CD4-positive, alpha-beta T cell treated with Interleukin-10 for 1 hour (primary cell): ENCODE measurements at places on chromosomes 6 and 20.
A peak's percentile ranks its signal among the peaks of the same experiment; 100 is the strongest.

DNA sequence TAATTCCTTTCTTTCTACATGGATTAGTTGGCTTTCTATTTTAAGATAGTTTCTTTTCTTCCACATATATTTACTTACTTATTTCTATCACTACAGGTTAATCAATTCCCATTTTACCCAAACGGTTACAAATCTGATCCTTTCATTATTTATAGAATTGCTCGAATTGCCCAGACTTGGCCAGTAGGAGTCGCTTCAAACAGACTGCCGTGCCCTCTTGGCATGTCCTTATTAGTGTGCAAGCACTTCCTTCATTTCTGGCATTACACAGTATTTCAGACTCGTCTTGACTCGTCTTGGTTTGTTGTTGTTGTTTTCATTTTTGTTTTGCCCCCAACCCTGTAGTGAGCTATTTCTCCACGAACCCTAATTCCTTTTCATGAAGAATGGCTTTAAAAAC is 74.6 kb downstream of the SAMD3 start:
- DNase-seq: peak; percentile 41

- DNase-seq: no peak
These were observed 22.6 kb downstream of the IYD start for GRCh38 chr6:150391414-150391813.

DNA sequence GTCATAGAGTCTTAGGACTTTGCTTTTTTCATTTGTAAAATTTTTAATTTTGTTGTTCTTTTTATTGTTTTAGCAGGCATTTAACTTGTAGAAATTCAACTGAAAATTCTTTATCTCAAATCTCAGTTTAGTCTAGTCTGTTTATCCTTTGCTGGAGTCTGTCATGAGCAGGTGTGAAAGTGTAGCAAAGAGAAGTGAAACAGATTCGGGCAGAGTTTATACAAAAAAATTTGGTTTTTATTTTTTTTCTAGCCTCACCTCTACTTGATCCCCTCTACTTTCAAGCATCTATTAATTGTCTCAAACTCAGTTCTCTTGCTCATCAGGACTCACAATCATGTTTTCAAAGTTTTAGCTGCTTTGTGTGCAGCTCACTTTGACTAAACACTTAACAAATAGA is 655.2 kb downstream of the HDGFL1 start:
- no peak for DNase-seq

GRCh38 chr20:9977629-9978028 is 57.2 kb upstream of the ANKEF1 start:
- no peak for DNase-seq

DNA sequence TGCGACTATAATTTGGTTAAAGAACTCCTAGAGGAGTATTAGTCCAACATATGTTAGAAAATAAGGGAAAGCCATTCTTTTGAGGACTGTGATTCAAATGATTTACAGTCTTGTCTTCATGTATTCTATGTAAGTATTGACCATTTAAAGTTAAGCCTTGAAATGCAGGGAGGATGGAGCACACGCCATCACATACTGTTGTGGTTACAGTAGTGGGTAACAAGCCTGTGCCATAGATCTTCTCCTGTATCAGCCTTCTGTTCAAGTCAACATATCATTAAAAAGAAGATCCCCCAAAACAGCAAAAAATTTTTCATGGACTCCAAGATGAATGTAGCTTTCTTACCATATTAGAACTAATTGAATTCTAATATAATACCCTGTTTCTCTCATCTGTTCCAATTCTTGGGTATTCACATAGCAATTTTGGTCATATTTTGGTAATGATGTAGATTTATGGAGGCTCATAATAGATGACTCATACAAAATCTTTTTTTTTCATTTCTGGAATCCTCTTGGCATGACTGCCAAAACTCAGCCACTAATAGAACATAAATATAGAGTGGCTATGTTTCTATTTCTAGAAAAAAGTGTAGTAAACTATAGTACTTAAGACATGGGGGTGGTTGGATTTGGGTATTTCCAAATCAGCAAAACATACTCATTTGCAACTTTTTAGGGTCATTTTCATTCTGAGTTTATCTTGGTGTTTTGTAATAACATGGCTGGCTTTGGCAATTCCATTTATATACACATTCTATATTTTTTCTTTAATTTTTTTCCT is 413.5 kb downstream of the BCKDHB start:
- DNase-seq: no peak

GRCh38 chr6:10441004-10441654 is 26.3 kb upstream of the TFAP2A start:
- no peak for DNase-seq

GRCh38 chr20:4052554-4052953 is 37.2 kb upstream of the RNF24 start:
- DNase-seq: no peak

GRCh38 chr6:163793011-163793983 is 378.8 kb downstream of the QKI start:
- DNase-seq: no peak

GRCh38 chr20:43941476-43942200 is 27.0 kb downstream of the TOX2 start:
- no peak for DNase-seq

- DNase-seq: no peak
These were observed 22.2 kb downstream of the FKBP1A start for GRCh38 chr20:1370548-1371110.

- DNase-seq: no peak
These were observed 23.8 kb downstream of the LY86 start for GRCh38 chr6:6612308-6612707.

- no peak for DNase-seq
These were observed 23.6 kb downstream of the HMGN4 start for GRCh38 chr6:26561533-26562466.

DNA sequence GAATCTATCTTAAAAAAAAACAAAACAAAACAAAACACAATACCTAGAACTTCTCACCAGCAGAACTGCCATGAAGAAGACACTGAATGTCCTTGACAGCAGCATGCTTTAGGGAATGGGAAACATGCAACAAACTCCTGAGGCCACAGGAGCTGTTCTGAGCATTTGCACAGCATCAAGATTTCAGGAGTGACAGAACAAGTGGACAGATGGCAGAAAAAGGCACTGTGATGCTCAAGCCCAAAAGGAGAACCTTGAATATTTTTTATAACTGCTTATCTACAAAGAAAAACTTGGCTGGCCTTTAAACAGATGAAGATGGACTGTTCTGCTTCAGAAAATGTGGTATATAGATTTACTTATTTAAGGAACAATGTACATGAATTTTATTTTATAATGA is 158.9 kb downstream of the RALGAPA2 start:
- no peak for DNase-seq
